T1000 (cell line): ENCODE measurements at places on chromosomes 2 and 18.

GRCh38 chr2:74458938-74459363 is 713 bp downstream of the WBP1 start:
- no peak for DNase-seq

GRCh38 chr18:10012526-10012925 is 98.7 kb downstream of the VAPA start:
- DNase-seq, result no peak

DNA sequence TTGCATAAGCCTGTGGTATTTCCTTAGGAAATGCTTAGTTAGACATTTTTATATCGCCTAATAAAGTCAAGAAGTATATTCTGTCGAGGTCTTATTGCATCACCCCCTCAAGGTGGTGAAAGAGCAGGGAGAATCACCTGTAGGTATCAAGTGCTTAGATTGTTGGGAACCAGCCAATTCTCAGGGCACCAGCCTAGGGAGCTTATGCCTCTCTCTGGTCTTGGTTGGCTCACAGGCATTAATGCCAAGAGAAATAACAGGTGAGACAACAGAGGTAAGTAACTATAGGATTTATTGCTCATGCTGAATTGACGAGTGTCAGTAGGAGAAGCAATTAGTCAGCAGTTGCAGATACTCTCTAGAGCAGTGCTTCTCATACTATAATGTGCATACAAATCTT is 663.3 kb upstream of the ZNF804A start:
- DNase-seq, result no peak

- no peak for DNase-seq
Observed at GRCh38 chr2:98482362-98482761, 37.7 kb downstream of the INPP4A start.

GRCh38 chr2:44671916-44672315 is 269.6 kb upstream of the SIX3 start:
- no peak for DNase-seq
